ENCODE measurements at places on chromosomes 7 and 10.

- DNase-seq, result no peak
Measured at GRCh38 chr10:48245977-48246376, 28.5 kb downstream of the FRMPD2 start.

- DNase-seq, result no peak
Measured at GRCh38 chr7:80347173-80347572, 164.7 kb downstream of the GNAT3 start.

DNA sequence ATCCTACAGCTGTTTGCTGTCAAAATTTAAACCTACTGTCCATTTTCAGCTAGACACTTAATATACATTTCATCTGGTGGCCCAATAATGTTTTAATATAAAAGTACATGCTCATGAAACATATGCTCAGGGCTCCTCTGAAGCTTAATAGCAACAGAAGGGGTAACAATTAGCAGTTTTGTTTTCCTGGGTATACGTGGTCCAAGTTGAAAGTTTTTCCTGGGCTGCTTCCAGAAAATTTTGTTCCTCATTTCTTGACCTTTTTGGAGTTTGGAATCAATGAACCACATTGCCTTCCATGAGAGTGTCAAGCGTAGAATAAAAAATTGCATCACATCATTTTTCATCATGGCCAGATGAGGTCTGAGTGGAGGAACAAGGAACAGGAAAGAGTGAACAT, 537.3 kb upstream of the MGMT start:
- DNase-seq, result peak; percentile 68

DNA sequence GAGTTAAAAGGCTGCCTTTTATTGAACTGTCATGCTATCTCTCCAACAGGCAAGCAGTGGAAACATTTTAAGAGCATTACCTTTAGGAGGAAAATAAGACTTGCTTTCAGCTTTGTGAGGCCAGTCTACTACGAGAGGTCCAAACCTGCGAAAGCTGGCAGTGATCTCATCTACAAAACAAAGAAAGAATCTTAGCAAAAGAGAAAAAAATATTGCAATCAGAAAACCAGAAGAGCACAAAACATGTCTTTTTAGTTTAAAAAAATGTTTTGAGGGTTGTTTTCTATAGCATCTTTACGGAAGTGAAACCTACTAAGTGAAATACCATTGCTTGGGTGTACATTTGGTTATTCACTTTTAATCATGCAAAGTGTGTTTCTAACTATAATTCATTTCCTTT, 147.9 kb downstream of the CPEB3 start:
- DNase-seq, result no peak

- no peak for DNase-seq
Measured at GRCh38 chr7:24504040-24504439, 69.2 kb upstream of the PALS2 start.

DNA sequence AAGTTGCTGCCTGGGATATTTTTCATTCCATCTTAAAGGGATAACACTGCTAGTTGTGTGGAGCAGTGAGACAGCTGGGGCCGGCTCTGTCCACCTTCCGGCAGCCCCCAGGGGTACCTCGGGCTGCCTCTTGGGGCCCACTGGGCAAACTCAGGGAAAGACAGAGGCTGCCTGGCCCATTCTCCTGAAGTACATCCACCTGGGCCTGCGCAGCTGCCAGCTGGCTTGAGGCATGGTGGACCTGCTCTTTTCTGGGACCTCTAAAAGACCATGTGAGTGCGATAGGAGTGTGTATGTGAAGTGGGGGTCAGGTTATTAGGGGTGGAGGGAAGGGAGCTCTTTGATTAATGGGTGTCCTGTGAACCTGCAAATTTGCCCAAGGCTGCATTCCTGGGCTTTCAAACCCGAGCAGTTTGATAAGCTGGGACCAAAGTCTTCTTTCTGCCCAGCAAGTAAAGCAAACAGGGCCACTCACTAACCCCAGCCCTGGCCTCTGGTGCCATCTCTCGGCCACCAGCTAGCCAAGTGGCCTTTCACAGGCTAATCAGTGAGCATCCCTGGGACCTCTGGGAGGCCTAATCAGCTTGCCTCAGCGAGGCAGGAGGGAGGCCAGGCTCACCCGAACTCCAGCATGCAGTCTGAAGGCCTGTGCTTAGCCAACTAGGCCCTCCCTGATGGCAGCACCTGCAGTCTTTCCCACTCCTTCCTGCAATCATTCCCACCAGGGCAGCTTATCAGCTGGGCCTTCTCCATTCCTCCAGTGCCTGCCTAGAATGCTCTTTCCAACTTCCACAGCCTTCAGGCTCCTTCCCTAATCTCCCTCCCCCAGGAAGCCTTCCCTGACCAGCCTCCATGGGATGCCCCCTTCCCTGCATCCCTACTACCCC, 954.7 kb upstream of the ZNF722 start:
- DNase-seq, result no peak

GRCh38 chr7:98249106-98249505, 2.9 kb downstream of the TECPR1 start:
- no peak for DNase-seq

GRCh38 chr7:108643136-108643535, 73.5 kb downstream of the DNAJB9 start:
- DNase-seq, result no peak

DNA sequence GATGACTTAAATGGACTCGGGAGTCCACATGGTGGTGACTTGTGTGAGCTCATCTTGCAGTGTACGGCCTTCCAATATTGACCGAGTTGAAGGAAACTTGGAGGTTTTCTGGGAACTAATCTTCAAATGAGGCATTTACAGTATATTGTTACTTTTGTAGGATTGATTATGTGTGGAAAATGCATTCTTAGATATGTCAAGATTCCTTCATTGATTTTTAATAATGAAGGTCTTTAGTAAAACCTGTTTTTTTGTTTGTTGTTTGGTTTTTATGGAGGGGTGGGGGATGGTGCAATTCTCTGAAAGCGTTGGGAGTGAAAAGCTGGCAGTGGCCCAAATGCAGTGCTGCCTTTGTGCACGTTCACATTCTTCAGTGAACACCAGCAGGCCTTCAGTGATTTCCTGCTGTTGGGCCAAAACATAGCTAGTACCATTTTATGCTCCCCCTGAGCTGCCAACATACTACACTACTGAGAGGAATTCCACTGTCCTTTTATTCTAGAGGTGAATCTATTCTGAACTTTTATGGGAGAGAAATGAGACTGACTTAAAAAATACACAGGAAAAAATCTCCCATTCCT, 50.4 kb downstream of the CCNY start:
- DNase-seq, result no peak

- no peak for DNase-seq
Measured at GRCh38 chr7:145036604-145037405, 201.0 kb upstream of the TPK1 start.

GRCh38 chr7:101518336-101518735, 110.8 kb downstream of the MYL10 start:
- DNase-seq, result no peak

DNA sequence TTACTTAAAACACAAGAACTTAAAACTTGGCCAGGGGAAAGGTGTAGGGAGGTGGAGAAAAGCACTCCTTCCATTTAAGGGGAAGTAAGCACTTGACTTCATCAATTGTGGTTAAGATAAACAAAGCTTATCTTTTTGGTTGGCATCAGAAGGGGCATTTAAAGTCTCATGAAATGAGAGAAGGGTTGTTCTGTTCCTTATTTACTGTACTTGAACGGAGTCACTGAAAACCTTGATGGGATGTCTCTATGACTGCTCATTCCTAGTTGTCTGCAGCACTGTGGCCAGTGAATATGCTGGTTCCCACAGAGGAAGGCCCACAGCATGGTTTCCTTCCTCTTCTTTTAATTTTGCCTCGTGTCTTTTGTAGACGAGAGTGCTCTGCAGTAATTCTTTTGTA, 229.3 kb downstream of the AUTS2 start:
- DNase-seq, result no peak

- no peak for DNase-seq
Measured at GRCh38 chr7:101664436-101664835, 35.3 kb upstream of the MYL10 start.

Measured in left lung (tissue), 14 donors.